ENCODE measurements at places on chromosomes 1 and 21. TPM values are rescaled to one million over a fixed set of nuclear protein-coding genes. Genes with fewer than 3 reads are reported as not detected.

Gene SPRR2F
- not detected for total RNA-seq

Gene CFAP107
- not detected for total RNA-seq

- H3K27ac ChIP-seq: no peak overlapping the region
- H3K4me1 ChIP-seq: no peaks in the 10 kb centered on the region
Measured at GRCh38 chr1:240946926-240947325, 335.0 kb upstream of the GREM2 start.

DNA sequence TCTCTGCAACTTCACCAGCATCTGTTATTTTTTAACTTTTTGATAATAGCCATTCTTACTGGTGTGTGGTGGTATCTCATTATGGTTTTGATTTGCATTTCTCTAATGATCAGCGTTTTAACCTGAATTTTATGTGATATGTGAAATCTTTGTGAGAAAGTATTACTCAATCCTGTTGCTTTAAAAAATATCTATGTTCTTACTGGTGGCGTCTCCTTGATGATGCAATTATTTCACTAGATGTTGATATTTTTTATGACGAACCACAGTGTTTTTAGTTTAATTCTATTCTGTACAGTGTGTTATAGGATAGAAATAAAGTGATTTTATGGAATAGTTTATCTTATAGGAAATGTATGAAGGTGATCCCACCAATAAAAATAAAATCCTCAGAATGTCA lies 54.7 kb upstream of the GPR88 start:
- H3K4me3 ChIP-seq: no peak overlapping the region
- H3K27me3 ChIP-seq: no peaks in the 10 kb centered on the region
- H3K4me1 ChIP-seq: no peaks in the 10 kb centered on the region
- no peak for DNase-seq
- peaks cover 40% of the 10 kb centered on the region for H3K36me3 ChIP-seq

GRCh38 chr1:235809688-235810397 lies 56.9 kb downstream of the LYST start:
- DNase-seq: no peak
- no peaks in the 10 kb centered on the region for H3K27me3 ChIP-seq
- H3K36me3 ChIP-seq: peaks cover 7% of the 10 kb centered on the region
- H3K27ac ChIP-seq: no peak overlapping the region
- H3K4me1 ChIP-seq: no peaks in the 10 kb centered on the region

DNA sequence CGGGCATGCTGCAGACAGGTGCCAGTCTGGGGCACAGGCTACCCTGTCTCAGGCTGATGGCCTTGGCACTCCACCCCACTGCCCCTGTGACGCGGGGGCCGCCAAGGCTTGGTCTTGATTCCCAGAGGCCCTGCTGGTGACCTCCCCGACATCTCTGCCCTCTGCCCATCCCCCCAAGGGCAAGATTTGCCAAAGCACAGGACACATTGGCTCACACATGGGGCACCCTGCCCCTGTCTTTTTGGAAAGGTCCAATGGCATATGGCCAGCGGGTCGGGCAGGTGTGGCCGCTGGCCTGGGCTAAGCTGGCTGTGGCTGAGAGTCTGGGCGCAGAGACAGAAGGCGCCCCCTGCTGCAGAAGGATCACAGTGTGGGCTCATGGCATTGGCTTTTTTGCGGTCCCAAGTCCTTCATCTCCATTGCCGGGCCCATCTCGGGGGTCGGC lies 4.6 kb downstream of the MIB2 start:
- no peak for DNase-seq
- H3K27me3 ChIP-seq: no peaks in the 10 kb centered on the region
- H3K4me3 ChIP-seq: no peak overlapping the region
- H3K27ac ChIP-seq: no peak overlapping the region
- H3K36me3 ChIP-seq: peaks cover 4% of the 10 kb centered on the region
- peaks cover 15% of the 10 kb centered on the region for H3K4me1 ChIP-seq

DNA sequence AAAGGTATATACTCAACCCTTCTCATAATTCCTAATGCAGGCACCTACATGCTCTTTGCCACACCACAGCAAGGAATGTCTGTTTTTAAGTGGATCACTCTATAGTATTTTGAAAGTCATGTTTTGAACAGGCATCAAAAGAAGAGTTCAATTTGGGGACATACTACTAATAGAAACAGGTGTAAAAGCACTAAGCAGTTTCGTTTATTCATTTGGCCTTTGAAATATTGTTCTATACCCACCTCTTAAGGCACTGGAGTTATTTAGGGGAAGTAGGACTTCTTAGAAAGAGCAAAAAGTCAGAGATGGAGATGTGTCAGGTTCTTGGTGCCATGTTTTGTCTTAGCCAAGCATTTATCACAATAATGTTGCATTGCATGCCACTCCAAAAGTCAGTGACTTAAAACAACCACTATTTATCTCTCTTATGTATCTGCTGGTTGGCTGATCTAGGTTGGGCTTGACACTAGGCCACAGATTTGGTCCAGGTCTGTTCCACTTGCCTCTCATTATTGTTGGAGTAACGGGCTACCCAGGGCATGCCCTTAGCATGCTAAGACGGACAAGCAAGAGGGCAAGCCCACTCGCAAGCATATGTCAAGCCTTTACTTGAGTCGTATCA lies 107.5 kb downstream of the RGL1 start:
- no peaks in the 10 kb centered on the region for H3K36me3 ChIP-seq
- no peak overlapping the region for H3K4me3 ChIP-seq
- H3K27ac ChIP-seq: no peak overlapping the region
- no peak for DNase-seq
- H3K4me1 ChIP-seq: peaks cover 7% of the 10 kb centered on the region
- no peaks in the 10 kb centered on the region for H3K27me3 ChIP-seq

DNA sequence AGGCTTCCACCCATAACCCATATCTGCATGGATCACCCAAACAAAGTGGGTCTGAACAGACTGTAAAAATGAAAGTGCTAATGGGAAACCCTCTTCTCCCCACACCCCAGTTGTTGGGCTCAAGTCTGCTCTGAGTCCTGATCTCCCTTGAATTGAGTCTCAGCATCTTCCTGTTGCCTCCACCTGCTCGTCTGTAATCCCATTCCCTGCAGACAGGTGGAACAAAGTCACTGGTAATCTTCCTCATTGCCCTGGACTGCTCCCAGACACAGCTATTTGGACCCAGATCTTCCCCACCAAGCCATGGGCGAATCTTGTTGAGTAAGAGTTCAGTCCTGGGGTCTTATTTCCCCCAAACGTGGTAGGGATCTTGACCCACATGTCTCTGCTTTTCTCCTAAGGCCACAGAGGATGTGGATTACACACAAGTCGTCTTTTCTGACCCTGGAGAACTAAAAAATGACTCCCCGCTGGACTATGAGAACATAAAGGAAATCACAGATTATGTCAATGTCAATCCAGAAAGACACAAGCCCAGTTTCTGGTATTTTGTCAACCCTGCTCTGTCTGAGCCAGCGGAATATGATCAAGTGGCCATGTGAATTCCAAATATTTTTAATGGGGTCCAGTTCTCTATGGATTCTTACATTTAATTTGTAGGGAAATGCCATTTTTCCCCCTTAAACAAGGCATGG lies 15.7 kb downstream of the AVPR1B start:
- no peak overlapping the region for H3K4me3 ChIP-seq
- no peaks in the 10 kb centered on the region for H3K27me3 ChIP-seq
- no peaks in the 10 kb centered on the region for H3K4me1 ChIP-seq
- no peak for DNase-seq
- H3K27ac ChIP-seq: no peak overlapping the region

- no peak for DNase-seq
- no peaks in the 10 kb centered on the region for H3K36me3 ChIP-seq
- no peaks in the 10 kb centered on the region for H3K4me1 ChIP-seq
- H3K4me3 ChIP-seq: no peak overlapping the region
- no peak overlapping the region for H3K27ac ChIP-seq
Measured at GRCh38 chr1:60431593-60431992, 358.0 kb upstream of the C1orf87 start.

DNA sequence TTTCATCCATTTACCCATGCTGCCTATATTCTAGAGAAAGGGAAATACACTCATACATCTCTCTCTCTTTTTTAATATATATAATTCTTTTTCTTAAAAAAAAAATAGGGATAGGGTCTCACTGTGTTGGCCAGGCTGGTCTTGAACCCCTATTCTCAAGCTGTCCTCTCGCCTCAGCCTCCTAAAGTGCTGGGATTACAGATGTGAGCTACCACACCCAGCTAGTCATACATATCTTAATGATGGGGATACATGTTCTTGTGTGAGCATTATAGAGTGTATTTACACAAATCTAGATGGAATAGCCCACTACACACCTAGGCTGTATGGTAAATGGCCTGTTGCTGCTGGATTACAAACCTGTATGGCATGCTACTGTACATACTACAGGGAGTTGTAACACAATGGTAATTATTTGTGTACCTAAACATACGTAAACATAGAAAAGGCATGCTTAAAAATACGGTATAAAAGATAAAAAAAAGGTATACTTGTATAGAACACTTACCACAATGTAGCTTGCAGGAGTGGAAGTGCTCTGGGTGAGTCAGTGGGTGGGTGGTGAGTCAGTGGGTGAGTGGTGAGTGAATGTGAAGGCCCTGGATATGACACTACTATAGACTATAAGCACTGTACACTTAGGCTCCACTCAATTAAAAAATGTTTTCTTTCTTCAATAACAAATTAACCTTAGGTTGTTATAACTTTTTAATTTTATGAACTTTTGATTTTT lies 72.9 kb downstream of the IVNS1ABP start:
- no peak overlapping the region for H3K4me3 ChIP-seq
- no peak for DNase-seq
- H3K27ac ChIP-seq: no peak overlapping the region
- H3K4me1 ChIP-seq: peaks cover 3% of the 10 kb centered on the region

DNA sequence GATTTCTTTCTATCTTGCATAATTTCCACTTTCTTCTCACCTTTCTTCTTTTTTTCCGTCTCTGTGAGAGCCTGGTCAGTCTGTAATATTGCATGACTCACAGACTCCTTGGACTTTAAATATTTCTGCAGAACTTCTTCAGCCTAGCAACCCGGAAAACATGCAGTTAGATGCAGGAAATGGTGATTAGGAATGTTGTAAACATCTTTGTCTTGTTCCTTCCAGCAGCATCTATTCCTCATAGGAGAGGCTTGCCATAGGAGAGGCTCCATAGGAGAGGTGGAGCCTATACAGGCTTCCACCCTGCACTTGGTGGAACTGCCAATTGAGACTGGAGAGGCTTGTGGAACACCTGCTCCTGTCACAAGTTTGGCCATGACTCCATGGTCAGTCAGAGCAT lies 10.0 kb downstream of the GBP5 start:
- no peak overlapping the region for H3K27ac ChIP-seq
- no peak overlapping the region for H3K4me3 ChIP-seq
- no peaks in the 10 kb centered on the region for H3K27me3 ChIP-seq
- DNase-seq: no peak
- peaks cover 56% of the 10 kb centered on the region for H3K36me3 ChIP-seq
- H3K4me1 ChIP-seq: peaks cover 75% of the 10 kb centered on the region

GRCh38 chr1:110288111-110288510 lies 51.1 kb upstream of the RBM15 start:
- no peak for DNase-seq
- no peaks in the 10 kb centered on the region for H3K4me1 ChIP-seq

DNA sequence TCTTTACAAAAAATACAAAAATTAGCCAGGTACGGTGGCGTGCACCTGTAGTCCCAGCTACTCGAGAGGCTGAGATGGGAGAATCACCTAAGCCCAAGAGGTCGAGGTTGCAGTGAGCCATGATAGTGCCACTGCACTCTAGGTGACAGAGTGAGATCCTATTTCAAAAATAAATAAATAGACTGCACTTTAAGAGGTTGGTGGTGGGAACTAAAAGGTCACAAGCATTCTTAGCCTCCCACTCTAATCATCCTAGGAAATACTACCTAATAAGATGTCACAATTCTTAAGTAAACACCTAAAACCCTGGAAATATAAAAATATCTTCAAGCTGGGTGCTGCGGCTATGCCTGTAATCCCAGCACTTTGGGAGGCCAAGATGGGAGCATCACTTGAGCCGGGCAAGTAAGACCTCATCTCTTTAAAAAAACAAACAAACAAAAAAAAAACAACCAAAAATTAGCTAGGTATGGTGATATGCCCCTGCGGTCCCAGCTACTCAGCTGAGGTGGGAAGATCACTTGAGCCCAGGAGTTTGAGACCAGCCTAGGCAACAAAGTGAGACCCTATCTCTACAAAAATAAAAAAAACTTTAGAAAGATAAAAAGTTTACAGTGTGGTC lies 4.1 kb downstream of the DCAF8 start:
- H3K36me3 ChIP-seq: no peaks in the 10 kb centered on the region
- H3K4me3 ChIP-seq: no peak overlapping the region
- H3K4me1 ChIP-seq: peaks cover 33% of the 10 kb centered on the region
- H3K27ac ChIP-seq: no peak overlapping the region
